ENCODE measurements at places on chromosomes 3 and 15.

DNA sequence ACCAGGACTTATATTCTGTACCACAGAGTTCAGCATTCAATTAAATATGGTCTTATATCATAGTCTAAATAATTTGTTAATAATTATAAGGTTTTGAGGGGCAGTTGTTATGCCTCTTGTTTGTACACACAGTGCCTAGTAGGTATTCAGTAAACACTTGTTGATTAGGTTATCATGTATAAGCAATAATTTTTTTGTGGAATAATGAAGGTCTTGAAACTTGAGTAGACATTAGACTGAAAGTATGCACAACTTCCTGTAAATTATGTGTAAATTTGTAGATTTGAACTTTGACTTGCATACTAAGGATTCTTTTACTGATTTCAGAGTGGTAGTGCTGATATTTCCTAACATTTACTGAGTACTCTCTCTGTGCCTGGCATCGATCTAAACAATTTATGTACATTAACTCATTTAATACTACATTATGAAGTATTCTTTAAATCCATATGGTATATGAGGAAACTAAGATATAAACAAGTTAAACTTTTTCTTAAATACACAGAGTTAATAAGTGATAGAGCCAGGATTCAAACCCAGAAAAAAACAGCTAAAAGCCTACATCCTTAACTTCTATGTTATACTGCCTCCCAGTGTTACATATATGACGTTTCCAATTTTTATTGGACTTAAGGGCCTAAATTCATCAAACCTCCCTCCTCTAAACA is 65.1 kb downstream of the GLCE start:
- peak; percentile 70 for DNase-seq

GRCh38 chr3:194705761-194706160 is 20.1 kb downstream of the FAM43A start:
- no peak for DNase-seq

GRCh38 chr3:146884296-146884695 is 279.1 kb upstream of the PLSCR5 start:
- peak; percentile 37 for DNase-seq

GRCh38 chr3:50515565-50516439 is 12.4 kb upstream of the CACNA2D2 start:
- no peak for DNase-seq

- no peak for DNase-seq
Measured at GRCh38 chr3:10195366-10196089, 30.8 kb downstream of the IRAK2 start.

GRCh38 chr15:22891426-22892210 is 53.2 kb downstream of the NIPA2 start:
- DNase-seq = no peak

GRCh38 chr15:86623236-86623635 is 543.6 kb downstream of the AGBL1 start:
- no peak for DNase-seq

- peak; percentile 98 for DNase-seq
Measured at GRCh38 chr3:29694783-29695182, 413.9 kb downstream of the RBMS3 start.

GRCh38 chr3:31848911-31849310 is 132.2 kb downstream of the OSBPL10 start:
- no peak for DNase-seq

DNA sequence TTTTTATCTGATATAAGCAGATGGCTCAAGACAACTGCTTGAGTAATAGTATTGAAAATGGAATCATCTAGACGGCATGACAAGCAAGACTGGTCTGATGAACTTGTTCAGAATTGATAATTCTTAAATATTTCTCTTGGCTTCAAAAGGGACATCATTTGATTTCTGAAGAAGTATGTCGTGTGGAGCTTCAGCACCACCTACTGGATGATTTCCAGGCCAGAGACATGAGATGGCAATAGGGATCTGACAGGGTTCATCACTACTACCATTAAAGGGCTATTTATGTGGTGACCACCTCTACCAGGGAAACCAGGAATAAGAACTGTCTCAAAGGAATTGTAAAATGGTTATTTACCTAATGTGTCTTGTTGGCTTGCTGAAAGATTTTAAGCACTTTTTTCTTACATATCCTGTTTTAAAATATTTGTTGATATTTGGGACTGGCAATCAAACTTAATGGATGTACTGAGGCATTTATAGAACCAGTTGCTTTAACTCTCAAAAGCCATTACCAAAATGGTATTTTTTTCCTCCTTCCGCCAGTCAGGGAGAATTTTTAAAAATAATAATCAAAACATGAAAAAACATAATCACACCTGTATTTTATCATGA is 99.5 kb upstream of the FAM98B start:
- peak; percentile 79 for DNase-seq

GRCh38 chr3:160735826-160736225 is 20.2 kb upstream of the PPM1L start:
- DNase-seq = no peak

GRCh38 chr3:56825567-56826438 is 24.1 kb upstream of the ARHGEF3 start:
- DNase-seq = peak; percentile 55

- DNase-seq = no peak
Measured at GRCh38 chr3:72179107-72179464, 394.1 kb upstream of the PROK2 start.

GRCh38 chr3:41075975-41076374 is 123.3 kb upstream of the CTNNB1 start:
- DNase-seq = peak; percentile 2
